Activated T-cell treated with anti-CD3 and anti-CD28 coated beads, Interleukin-2, amount 50 U/mL, for 4 hours (primary cell): ENCODE measurements at places on chromosomes 3 and 15.

DNA sequence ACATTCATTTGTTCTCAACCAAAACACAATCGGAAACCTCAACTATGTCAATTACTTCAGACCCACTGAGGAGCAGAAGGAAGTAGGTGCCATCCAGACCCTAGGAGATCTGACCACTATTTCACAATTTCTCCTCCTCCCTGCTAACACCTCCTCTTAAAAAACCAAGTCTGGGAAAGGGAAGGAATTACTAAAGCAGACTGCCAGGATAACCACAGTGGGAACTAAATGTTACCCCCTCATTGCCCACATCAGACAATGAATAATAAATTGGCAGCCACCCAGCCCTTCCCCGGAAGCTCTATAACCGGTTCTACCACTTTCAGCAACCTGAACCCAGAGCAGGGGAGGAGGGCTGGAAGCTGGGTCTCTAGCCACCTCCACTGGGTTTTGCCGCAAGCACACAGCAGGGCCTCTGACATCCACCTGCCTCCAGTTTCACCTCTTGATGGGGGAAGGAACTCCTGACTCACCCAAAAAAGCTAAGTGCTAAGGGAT is 17.6 kb downstream of the C15orf62 start:
- peak; percentile 68 for DNase-seq

GRCh38 chr15:67914537-67915460 is 75.0 kb upstream of the RNU6-1 start:
- no peak for DNase-seq

GRCh38 chr15:55250392-55250791 is 39.2 kb downstream of the RAB27A start:
- no peak for DNase-seq

DNA sequence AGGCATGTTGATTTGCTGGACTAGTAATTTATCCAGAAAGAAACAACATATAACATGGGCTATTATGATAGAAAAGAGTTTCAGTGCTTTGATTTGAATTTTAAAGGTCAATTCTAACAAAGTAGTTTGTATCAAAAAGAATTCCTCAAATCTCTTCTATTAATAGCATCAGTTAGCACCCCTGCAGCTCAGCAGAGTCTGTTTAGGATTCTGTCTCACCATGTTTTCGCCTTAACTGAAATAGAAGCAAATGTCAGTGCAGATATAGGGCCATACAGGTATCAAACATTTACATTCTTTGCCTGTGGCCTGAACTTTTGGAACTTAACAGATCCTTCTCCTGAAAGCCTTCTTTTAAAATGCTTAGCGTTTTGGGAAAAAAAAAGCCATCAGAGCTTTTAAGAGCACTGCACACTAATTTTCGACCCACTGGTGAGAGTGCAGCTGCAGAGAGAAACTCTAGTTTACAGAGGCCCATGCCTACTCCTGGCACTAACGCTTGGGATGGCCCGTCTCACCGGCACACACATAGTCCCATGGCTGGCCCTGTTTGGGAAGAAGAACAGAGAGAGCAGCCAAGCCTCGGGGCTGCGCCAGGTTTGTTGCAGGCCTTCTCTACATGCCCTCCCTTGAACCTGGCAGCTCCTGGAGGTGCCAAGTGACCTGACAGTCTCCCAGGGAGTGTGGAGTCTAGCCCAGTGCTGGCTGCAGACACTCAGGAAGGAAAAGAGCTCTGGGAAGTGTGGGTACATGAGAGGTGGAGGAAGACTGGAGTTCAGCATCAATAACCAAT is 9.9 kb upstream of the PAQR9 start:
- DNase-seq: no peak
